ENCODE measurements at places on chromosomes 7 and 10.

DNA sequence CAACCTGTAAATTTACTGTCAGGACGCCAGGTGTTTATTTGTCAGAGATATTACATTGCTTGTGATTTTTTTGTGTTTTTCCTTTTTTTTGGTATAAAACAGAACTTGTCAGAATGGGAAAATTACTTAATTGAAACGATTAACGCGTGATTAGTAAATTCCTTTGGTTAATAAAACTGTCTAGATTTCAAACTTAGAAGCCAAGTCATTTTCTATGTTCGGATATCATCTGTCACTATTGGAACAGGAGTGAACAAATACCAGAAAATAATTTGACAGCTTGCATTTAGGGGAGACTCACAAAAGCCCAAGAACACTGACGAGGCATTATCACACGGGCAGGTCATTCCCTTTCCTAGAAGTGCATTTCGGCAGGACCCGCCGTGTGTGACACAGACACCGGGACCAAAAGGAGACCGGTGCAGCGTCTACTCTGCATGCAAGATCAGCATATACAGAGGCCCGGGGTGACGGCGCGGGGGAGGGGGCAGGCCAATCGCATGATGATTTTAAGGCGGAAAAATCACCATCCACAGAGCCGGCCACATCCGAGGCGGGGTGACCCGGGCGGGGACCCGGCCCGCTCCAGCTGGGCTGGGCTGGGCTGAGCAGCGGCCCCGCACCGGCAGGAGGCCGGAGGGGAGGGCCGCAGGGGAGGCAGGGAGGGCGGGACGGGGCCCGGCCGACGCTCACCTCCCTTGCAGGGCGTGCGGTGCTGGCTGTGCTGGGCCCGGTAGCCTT lies 841 bp downstream of the GLUD1 start:
- peak; percentile 26 for DNase-seq

- no peak for DNase-seq
These were observed 206.3 kb upstream of the PRSS1 start for GRCh38 chr7:142542942-142543341.

DNA sequence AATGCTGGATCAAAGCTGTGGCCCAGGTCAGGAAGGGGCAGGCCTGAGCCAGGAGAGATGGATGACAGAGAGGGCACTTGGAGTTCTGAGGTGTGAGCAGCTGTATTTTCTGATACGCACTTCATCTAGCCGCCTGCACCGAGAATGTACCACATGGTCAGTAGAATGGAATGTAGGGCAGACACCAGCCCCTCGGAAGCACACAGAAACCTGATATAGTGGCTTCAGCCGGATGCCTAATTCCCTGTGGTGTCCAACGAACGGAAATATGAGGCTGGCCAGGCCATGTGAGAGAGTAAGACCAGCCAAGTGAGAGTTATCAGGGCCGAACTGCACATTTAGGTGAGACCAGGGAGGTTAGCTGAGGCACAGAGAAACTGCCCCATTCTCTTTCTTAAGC lies 46.7 kb upstream of the PLCE1 start:
- no peak for DNase-seq

- DNase-seq = no peak
These were observed 51.0 kb downstream of the ASB4 start for GRCh38 chr7:95536656-95537311.

DNA sequence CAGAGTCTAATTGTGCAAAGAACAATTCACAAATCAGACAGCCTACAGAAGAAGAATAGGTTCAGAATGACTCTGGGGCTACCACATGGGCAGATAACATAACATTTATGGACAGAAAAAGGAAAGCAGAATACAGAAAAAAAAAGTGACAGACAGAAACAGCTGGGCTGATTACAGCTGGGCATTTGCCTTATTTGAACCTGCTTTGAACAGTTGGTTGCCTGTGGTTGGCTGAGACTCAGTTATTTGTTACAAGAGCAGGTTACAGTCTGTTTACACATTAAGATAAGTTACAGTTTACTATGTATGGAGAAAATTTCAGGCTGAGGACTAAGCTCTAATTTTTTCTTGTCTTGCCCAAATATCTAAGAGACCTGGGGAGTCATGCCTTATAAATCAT lies 327.2 kb downstream of the GALNT17 start:
- DNase-seq = no peak

DNA sequence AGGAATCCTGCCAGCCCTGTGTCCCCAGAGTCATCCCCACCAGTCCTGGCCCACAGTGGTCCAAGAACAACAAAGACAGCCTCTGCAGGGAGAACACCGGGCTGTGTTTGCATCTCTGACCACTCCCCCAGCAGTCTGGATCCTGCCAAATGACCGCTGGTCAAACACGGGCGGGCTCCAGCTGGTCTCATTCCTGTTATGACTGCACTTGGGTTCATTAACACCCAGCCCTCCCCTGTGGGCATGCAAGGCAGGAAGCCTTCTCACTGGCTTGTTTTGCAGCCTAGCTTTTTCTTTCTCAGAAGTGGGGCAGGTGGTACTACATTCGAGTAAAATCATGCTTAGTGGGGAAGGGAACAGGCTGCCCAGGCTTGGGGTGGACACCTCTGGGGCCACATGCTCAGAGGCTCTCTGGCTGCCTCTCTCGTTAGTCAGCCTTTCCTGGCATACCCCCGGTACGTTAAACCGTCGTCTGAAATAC lies 190.0 kb downstream of the PLXNA4 start:
- DNase-seq = no peak

GRCh38 chr7:140003913-140004382 lies 58.8 kb downstream of the PARP12 start:
- no peak for DNase-seq

- DNase-seq = no peak
These were observed 179.2 kb downstream of the RELN start for GRCh38 chr7:103810112-103810744.

DNA sequence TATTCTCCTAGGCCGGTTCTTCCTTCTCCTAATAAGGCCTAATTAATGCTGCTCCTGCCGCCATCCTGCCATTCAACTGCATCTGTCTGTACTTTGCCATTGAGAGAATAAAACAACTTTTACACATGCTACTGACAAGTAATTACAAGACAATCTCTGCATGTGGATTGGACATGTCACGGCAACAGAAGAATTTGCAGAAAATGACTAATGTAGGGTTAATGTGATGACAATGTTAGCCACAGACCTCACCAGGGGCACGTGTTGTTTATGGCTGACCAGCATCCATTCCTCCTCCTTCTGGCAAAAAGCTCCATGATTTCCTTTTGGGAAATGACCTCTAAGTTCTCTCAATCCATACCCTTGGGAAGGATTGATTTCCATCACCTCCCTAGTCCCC lies 58.0 kb downstream of the NEBL start:
- no peak for DNase-seq

- no peak for DNase-seq
These were observed 912.6 kb downstream of the GATA3 start for GRCh38 chr10:8967061-8967460.

DNA sequence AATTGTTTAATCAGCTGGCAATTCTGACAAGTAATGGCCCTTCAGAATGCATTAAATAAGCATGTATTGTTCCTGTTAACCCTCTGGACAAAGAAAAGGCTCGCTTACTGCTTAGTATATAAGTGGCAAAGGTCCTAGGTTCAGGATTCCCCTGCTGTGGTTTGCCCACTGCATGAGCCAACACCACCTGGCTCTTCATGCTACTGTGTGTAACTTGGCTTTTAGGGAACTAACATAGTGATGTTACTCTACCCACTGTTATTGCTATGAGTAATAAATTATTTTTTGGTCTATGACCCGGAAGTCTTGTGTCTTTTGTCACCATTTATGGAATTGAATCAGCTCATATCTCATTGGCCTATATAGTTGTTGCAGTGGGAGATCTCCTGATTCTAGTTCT lies 791.7 kb upstream of the PHF14 start:
- no peak for DNase-seq

GRCh38 chr7:141416650-141417270 lies 134.4 kb upstream of the AGK start:
- DNase-seq = no peak

DNA sequence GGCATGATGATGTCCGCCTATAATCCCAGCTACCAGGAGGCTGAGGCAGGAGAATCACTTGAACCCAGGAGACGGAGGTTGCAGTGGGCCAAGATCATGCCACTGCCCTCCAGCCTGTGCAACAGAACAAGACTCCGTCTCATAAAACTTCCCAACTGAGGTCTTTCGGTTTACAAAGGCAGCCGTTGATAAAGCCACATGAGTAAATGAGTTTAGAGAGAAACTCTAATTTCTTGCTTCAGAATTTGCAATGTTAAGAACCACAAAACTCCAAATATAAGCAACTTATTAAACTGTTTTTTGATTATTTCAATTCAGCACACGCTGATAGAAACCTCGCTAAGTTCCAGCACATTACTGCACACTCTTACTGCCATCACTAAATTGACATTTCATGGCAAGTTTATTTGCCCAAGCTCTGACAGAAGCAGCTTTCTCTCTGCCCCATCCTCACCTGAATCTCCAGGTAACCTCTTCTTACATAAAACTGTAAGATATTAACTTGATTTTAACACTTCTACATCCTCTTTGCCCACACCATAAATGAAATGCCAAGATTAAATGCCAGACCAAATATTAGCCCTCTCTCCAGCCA lies 67.7 kb downstream of the FGFR2 start:
- no peak for DNase-seq

DNA sequence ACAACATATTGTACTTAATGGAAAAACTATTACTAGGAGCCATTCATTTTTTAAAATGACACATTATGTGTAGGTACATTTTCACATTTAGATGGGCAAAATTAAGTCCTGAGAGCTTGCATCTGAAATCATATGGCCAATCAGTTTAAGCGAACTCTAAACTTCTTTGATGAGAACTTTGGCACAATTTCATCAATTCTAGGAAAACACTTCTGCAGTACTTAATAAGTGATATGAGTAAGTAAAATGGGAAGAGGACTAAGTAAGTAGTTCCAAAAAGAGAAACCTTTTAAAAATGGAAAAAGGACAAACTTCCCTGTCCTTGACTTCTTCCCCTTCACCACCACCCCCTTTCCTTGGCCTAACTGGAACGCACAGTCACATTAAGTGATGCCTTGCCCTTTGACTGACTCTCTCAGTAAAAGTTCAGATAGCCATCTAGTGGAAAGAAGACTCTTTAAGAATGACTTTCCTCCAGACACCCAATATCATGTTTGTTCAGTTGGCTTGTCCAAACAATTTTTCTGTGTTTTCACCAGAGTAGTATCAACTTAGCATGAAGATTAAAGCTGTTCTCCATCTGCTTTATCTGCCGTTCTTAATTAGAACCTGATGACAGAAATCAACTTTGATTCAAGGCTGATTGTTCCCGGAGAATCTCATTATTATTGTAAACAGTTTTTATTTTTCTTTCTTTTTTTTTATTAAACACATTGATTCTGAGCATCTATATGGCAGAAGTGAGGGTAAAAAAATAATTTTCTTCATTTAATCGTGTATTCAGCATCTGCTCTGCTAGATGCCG lies 45.1 kb downstream of the CNNM2 start:
- DNase-seq = no peak

DNA sequence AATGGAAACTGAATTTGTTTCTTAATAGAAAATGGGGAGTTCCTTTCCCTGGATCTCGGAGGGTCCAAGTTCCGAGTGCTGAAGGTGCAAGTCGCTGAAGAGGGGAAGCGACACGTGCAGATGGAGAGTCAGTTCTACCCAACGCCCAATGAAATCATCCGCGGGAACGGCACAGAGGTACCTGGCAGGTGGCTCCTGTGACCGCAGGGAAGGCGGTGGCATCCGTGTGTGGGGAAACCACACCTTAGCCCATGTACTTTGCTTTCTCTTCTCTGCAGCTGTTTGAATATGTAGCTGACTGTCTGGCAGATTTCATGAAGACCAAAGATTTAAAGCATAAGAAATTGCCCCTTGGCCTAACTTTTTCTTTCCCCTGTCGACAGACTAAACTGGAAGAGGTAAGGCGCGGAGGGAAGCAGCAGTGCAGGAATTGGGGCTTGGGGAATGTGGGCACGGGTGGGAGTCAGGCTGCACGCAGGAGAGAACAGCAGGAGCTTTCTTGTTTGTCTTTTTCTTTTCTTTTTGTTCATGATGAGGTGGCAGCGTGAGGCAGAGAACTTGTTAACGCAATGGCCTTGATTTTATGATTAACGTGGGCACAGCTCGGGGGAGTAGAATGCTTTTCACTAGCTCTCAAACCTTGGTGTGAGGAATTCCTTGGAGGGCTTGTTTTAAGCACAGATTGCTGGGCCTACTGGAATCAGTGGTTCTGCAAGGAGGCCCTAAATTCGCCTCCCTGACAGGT lies 12.8 kb downstream of the HKDC1 start:
- no peak for DNase-seq

- no peak for DNase-seq
These were observed 909.7 kb upstream of the AUTS2 start for GRCh38 chr7:68688416-68689086.

DNA sequence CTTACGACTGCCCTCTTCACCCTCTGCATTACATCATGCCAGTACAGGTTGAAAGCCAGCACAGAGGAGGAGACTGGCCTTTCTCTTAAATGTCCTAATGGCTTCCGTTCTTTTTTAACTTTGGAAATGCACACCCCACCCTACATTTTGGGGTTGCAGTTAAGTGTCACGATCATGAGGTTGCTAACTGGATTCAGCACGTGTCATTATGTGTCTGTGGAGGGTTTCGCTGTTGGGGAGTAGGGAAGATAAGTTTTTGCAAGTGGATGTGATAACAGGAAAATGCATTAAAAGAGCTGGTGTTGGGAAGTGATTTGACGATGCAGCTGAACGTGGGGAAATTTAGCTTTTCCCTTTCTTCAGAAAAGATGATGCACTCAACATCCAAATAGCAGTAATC lies 135.9 kb downstream of the LRRC4 start:
- DNase-seq = no peak

DNA sequence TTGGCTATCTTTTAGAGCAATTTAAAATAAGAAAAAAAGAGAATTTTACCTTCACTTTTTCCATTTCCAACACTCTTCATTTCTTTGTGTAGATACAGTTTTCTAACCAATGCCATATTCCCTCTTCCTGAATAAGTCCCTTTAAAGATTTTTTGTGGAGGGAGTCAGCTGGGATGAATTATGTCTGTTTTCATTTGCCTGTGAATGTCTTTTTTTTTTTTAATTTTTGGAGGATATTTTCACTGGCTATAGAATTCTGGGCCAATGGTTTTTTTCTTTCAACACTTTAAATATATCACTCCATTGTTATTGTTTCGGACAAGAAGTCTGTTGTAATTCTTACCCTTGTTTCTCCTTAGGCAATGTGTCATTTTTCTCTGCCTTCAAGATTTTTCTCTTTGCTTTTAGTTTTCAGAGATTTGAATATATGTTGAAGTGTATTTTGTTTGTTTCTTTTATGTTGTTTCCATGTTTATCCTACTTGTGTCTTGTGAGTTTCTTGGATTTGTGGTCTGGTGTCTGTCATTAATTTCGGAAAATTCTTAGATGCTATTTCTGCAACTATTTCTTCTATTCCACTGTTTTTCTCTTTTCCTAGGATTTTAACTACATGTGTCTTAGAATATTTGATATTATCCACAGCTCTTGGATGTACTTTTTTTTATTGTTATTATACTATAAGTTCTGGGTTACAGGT lies 20.0 kb upstream of the CXCL12 start:
- no peak for DNase-seq
